Stimulated activated CD4-positive, alpha-beta T cell treated with anti-CD3 and anti-CD28 coated beads, TNF-alpha, amount 100 ng/mL, for 4 hours (primary cell): ENCODE measurements at places on chromosomes 3 and 15.

DNA sequence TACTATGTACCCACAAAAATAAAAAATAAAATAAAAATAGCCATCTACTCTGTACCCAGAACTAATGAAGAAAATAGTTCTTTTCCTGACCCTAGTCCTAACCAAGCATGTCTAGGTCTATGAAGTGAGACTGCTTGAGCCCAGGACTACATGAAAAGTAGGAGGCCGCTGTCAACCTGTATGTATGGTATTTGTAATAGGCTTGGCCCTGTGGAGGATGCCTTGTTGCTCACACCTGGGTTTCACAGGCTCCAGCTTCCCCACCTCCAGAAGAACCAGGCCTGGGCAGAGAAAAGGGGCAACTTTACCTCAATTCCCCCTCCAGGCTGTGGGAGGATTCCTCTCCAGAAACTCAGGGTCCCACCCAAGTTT lies 6.8 kb upstream of the PKM start:
- no peak for DNase-seq

DNA sequence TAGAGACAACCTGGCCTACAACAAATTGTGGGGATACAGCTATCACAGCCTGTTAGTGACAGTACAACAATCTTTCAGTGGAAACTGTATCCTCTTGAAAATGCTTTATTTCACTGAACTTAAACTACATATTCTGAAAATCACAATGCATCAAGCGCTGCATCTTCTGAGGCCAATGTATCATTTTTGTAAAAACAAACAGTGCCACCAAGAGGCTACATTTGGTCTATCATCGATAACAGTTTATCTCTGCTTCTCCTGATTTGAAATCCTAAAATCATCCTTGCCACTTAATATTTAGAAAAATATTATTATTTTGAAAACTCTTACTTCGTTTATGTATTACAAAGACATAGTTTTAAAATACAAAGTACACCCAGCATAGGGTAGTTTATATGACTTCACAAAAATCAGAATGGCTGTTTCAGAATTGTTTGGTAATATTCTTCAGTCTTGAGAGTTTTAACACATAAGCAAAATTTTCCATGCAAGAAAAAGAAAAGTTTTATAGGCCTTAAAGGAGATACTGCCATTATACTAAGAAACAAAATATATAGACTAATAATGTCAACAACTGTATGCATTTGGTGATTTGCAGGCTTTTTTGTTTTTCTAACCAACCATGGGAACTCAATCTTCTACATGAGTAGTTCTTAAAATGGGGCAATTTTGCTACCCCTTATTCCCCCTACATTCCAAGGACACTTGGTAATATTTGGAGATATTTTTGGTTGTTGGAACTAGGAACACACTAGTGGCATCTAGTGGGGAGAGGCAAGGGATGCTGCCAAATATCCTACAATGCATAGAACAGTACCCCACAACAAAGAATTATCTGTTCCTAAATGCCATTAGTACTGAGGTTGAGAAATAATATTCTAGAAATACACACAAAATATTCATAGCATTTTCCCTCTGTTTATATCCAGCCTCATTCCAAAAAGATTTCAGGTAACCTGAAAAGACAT lies 42.3 kb downstream of the WDR72 start:
- no peak for DNase-seq

DNA sequence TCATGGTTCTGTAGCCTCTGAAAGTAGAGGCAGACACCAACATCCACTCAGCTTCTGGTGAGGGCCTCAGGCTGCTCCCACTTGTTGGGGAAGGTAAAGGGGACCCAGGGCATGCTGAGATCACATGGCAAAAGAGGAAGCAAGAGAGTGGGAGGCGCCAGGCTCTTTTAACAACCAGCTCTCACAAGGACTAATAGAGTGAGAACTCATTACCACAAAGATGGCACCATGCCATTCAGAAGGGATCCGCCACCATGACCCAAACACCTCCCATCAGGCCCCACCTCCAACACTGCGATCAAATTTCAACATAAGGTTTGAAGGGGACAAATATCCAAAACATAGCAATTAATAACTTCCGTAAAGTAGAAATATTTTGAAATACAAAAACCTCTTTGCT lies 192.3 kb downstream of the OCA2 start:
- no peak for DNase-seq

GRCh38 chr3:52226229-52226817 lies 878 bp upstream of the TLR9 start:
- DNase-seq, result no peak

DNA sequence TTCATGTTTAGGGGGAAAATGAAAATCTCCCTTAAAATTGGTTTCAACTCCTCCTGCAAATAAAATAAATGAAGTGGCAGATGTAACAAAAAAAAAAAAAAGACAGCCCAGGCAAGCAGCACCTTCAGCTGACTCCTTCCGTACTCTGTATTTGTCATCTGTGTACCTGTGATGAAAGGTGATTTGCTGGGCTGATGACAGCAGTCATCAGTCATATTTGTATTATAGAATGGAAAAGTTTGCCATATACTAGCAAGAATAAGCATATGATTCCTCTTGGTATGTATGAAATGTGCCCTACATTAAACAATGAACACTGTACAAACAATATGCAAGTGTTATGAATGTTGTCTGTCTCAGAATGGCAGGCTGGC lies 44.1 kb upstream of the WWTR1 start:
- no peak for DNase-seq

GRCh38 chr3:35505181-35505580 lies 134.1 kb upstream of the ARPP21 start:
- no peak for DNase-seq
